ENCODE measurements at places on chromosomes 3 and 15.

DNA sequence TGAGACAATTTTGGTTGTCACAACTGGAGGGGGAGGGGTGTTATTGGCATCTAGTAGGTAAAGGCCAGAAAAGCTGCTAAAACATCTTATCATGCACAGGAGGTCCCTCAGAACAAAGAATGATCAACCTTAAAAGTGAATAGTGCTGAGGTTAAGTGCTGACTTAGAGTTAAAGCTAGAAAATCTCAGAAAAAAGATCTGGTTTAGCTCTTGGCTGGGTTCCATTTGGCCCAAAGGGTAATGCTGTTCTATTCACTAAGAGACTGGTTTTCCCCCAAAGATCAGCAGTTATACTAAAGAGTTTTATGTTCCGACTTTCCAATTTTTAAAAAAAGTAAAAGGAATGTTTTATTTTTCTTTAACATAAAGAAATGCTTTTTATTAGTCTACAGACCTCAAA is 15.6 kb downstream of the DCBLD2 start:
- H3K27me3 ChIP-seq: no peaks in the 10 kb centered on the region
- H3K4me1 ChIP-seq: peaks cover 41% of the 10 kb centered on the region
- peaks cover 16% of the 10 kb centered on the region for H3K36me3 ChIP-seq
- H3K4me3 ChIP-seq: 0 out of 2 replicates have a peak overlapping the region, but pooled peaks have one; percentile 20

DNA sequence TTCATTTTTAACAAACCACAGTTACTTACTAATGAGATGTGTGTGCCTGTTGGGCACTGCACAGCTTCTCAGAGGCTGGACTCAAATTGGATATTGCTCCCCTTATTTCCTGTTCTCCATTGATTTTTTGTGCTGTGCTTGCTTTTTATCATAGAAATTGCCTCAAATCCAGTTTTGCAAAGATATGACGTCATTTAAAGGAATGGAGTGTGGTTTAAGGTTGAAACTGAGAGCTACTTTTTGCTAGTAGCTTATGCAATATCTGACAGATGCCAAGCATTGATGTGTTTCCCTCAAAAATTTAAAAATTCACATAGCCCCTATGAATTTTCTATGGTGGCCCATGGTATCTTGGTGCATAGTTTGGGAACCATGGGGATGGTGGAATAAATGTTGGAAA is 67.7 kb upstream of the ROPN1 start:
- H3K27ac ChIP-seq: no peak overlapping the region
- peaks cover 6% of the 10 kb centered on the region for H3K4me1 ChIP-seq
- H3K27me3 ChIP-seq: peaks cover 7% of the 10 kb centered on the region
- H3K36me3 ChIP-seq: peaks cover 9% of the 10 kb centered on the region
- DNase-seq: no peak
- H3K4me3 ChIP-seq: no peak overlapping the region

DNA sequence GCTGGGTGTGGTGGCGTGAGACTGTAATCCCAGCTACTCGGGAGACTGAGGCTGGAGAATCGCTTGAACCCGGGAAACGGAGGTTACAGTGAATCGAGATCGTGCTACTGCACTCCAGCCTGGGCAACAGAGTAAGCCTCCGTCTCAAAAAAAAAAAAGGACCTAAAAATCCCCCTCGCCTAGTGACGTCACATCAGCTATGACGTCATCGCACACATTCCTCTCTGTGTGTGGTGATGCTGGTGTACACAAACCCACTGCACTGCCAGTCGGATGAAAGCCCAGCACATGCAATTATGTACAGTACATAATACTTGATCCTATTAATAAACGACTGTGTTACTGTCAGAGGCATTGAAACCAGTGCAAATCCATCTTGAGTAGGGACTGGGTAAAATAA is 40.2 kb upstream of the SEC61A1 start:
- peaks cover 13% of the 10 kb centered on the region for H3K4me1 ChIP-seq
- H3K4me3 ChIP-seq: no peak overlapping the region
- no peak overlapping the region for H3K27ac ChIP-seq
- H3K36me3 ChIP-seq: peaks cover 9% of the 10 kb centered on the region
- DNase-seq: no peak

DNA sequence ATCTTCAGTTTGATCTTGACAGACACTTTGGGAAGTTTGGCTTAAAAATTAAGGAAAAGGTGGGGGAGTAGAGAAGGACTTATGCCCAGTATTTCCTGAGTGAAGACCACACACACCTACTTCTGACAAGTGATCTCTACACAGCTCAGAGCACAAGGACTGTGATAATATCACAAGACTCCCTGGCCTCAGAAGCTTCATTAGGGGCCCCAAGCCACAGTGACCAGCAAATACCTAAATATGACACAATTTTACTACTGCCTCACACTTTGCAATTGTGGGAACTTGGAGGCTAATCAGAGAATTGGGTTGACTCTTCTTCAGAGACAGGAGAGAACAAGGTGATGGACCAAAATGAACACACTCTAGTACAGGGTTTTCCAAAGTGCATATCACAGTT is 2.6 kb downstream of the ILDR1 start:
- no peaks in the 10 kb centered on the region for H3K27me3 ChIP-seq
- H3K4me1 ChIP-seq: peaks cover 19% of the 10 kb centered on the region
- no peak overlapping the region for H3K27ac ChIP-seq
- H3K36me3 ChIP-seq: no peaks in the 10 kb centered on the region
- H3K4me3 ChIP-seq: no peak overlapping the region
- DNase-seq: no peak

DNA sequence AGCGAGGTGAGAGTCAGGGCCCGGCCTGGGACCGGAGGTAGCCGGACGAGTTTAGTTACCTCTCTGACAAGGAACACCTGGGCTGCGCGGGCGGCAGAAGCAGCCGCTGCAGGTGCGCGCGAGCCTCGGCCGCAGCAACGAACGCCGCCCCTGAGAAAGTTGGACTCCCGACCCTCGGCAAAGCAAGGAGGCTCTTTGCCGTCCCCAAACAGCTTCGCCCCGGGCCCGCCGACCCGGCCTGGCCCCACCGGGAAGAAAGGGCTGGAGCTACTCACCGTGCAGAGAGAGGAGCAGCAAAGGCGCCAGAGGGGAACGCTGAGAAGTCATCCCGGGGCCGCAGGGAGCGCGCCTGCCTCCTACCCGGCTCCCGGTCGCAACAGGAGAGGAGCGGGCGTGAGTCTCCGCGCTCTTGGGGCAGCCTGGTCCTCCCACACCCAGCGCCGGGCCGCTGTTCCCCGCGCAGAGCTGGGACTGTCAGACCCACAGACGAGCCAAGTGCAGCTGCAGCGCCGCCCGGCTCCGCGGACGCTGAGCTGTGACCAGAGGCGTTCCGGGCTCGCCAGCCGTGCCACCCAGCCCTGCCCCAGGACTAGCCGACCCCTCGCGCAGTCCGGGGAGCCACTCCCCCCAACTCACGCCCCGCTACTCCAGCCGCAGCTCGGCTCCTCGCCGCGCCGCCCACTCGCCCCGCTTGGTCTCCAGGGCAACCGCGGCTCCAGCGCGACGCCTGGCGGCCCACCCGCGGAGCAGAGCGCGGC is at the start of gene IGSF11:
TSS of gene IGSF11 (minus strand) at position 591 of the 758 bp plus-strand sequence. CDS start at position 327, 264 bp downstream.
- H3K27ac ChIP-seq: peak within 1 kb of the TSS; percentile 79
- peaks cover 19% of the 10 kb centered on the region for H3K4me1 ChIP-seq
- H3K4me3 ChIP-seq: peak within 1 kb of the TSS; percentile 90
- H3K27me3 ChIP-seq: peaks cover 30% of the 10 kb centered on the region
- DNase-seq: peak; percentile 76
